Left lung (tissue), 14 donors: ENCODE measurements at places on chromosomes 7 and 10. TPM values are rescaled to one million over a fixed set of nuclear protein-coding genes. Genes with fewer than 3 reads are reported as not detected.

CUL1 gene
- polyA plus RNA-seq = 59.7 TPM

ZNF804B gene
- 0.14 TPM for polyA plus RNA-seq

LEP gene
- polyA plus RNA-seq = 0.07 TPM

SPDYE5 gene
- polyA plus RNA-seq = 6.8 TPM

SP4 gene
- 9.1 TPM for polyA plus RNA-seq

CDHR3 gene
- polyA plus RNA-seq = 35.5 TPM
